Osteocyte (in vitro differentiated cells): ENCODE measurements at places on chromosomes 4 and X. TPM values are rescaled to one million over a fixed set of nuclear protein-coding genes. Genes with fewer than 3 reads are reported as not detected.

GABRG1 gene
- total RNA-seq: not detected in 2 replicates

UGT2B15 gene
- not detected in 2 replicates for total RNA-seq

TGIF2LX gene
- total RNA-seq: not detected in 2 replicates

EDNRA gene
- total RNA-seq: 181 and 195 TPM in 2 replicates

OTUD6A gene
- total RNA-seq: not detected in 2 replicates

GIMD1 gene
- total RNA-seq: not detected in 2 replicates

DNA sequence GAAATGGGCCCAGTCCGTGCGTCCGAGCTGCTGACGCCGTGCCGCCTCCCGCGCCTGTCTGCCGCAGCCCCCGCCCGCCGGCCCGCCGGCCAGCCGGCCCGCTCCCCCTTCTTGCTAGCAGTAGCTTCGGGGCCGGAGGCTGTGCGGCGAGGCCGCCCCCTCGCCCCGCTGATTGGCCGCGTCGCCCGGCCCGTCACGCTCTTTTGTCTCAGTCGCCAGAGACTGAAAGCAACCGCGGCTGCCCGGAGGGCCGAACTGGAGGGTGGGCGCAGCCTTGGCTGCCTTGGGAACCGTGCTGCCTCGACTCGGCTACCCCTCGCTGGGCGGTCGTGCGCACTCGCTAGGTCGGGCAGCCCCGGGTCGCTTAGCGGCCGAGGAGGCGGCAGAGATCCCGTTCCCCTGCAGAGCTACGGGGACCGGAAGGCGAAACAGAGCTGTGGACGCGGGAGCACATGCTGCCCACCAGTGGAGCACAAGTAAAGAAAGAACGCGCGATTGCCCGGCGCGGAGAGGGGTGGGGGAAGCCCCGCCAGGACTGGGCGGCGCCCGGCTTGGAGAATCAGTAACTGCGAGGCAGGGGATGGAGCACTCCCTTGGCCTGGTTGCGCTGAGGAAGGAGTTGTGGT lies at the start of gene ZCCHC18:
ZCCHC18 (plus strand) TSS at position 198 of the 626 bp plus-strand sequence. CDS start 1,589 bp downstream, outside the sequence.
- peak; percentile 89 for DNase-seq

DNA sequence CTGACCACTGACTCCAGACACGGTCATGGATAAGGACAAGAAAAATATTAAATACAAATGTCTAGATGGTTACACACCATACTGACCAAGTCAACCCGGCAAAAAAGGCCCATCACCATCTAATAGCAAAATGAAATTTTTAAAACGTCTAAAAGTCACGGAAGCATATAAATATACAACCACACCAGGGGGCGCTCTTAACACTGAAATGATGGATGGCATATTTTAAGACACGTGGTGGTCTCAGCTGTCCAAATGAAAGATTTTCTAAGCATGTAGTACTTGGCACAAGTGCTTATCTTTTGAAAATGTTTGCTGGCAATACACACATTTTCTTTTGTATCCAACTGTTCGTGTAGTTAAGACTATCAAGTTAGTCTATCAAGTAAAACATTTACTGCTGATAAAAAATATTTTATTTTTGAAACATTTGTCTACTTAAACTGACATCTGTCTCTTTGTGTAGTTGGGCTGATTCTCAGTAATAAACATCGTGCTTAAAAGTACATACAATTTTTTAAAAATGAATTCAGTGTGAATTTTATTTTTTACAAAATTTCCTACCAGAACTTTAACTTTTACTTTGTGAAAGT lies 64.6 kb downstream of the COX7B2 start:
- no peak for DNase-seq

GRCh38 chr4:165606465-165607205 lies 227.8 kb downstream of the CPE start:
- no peak for DNase-seq

DNA sequence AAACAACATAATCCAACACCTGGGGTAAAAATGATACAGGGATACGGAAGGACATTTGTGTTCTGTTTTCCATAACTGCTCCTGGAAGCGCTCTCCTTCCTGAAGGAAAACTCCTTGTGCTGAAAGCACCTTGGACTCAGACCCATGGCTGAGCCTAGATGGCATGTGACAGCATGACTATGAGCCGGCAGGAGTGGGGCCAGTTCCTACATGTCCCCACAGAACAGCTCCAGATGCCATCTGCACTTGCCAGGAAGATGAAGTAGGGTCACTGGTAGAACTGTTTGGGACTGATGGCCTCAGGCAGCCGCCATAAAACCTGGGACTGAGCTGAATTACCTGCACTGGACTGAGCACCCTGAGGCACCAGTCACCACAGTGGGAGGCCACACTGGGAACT lies 56.0 kb upstream of the BCLAF3 start:
- DNase-seq: no peak

GRCh38 chrX:46904626-46905025 lies 7.6 kb upstream of the JADE3 start:
- DNase-seq: no peak

- DNase-seq: no peak
Measured at GRCh38 chrX:107581923-107582322, 46.4 kb upstream of the PRPS1 start.

GRCh38 chr4:16329125-16329796 lies 103.0 kb upstream of the TAPT1 start:
- no peak for DNase-seq

- no peak for DNase-seq
Measured at GRCh38 chr4:47642191-47642830, 157.2 kb downstream of the ATP10D start.

DNA sequence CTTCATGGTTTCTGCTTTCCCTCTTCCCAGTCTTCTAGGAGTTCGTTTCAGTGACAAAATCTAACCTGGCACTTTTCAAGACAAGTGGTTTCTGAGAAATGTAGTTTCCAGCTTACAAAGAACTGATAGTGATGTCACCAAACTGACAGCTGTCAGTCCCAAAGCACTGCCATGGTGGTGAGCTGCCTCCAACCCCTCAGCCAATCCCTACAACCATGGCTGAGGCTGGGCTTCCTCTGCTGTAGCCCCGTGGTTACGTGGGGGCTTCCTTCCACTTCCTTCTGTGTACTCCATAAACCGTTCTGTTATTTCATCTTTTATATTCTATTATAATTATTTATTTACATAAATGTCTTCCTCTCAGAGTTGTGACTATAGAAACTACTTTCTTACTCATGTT lies 198.6 kb upstream of the AGA start:
- no peak for DNase-seq

DNA sequence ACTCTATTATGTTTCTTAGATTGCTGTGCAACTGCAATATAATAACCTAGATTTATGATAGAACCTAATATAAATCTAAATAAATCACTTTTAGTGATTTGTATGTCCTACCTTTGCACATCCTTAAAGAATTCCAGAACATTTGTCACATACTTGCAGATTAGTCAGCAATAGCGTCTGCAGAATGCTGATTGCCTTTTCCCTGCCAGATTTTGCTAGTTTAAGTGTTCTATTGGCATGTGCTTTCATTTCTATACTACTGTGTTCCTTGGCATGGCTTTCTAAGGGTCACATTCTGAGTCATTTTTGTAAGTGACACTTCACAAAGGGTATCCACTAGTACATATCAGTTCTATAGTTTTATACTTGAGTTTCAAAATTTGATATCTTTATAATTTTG lies 303.1 kb upstream of the GIMD1 start:
- no peak for DNase-seq

DNA sequence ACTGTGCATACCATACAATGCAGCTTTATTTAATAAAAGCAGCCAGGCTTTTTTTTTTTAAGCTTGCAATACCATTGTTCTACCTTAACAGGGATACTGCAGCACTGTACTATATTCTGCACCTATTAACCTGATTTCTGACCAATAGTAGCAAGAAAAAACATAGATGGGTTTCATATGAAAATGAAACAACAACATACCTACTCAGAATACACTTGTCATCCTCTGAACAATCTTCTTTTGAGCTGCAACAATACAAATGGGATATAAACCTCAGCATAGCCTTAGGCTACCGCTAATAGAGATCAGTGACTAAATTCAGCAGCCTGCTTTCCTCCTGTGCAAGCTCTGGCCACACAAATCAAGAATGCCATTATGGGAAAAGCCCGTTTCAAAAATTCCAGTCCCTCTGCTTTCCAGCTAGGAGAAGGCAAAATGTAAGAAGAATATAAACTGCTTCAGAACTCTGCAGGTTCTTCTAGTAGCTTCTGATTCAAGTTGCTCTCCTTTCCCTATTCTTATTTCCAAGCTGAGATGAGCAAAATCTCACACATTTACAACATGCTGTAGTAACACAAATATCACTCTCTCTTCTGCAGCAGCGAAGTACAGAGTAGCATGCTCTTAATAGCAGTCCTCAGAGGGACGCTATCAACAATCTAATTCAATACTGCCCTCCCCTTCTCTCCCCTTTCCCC lies 143.4 kb downstream of the KLHL13 start:
- DNase-seq: no peak

DNA sequence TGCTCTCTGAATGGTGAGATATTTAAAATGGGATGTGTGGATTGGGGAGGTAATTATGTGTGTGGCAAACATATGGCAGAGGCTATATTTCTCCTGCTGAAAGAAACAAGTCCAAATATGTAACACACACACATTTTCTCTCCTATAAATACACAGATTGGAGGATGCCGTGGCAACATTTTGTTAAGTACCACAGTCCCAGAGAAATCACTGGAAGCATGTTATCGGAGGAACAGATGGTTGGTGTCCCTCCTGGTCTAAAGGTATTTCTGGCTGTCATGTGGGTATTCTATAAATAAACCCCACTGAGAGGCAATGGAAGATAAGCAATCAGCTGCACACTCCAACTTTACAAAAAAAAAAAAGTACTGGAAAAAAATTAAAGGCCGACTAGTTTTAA lies 528.3 kb upstream of the BOD1L1 start:
- no peak for DNase-seq
